NCI-H1092 treated with DMSO at 0.1 percent for 48 hours (cell line): ENCODE measurements at places on chromosomes 11 and 22.

DNA sequence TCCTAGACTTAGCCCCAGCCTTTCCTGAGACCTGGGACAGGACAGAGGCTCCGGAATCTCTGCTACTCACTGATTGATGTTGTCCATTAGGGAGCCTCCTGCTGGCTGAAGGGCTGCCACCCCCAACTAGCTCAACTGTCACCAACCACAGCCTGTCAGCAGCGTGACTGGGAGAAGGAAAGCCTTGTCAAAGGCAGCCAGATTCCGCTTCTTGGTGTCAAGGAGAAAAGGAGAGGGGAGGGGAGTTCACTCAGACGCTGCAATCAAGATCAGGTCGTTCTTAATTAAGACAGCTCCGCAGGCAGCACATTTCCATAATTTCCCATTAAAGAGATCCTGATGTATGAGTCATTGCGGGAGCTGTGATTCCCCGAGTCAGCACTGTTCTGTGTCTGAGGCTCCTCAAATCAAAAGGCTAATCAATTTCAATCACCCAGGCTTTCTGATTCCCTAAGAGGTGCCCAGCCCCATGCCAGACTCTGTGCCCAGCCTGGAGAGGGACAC, 152.8 kb upstream of the ZBED5 start:
- DNase-seq, result no peak

- no peak for DNase-seq
Observed at GRCh38 chr22:45502215-45503049, at the start of gene FBLN1. Gene FBLN1, plus strand, starts transcription at chr22:45502883. Its CDS starts 103 bp downstream, at chr22:45502986.

- no peak for DNase-seq
Observed at GRCh38 chr11:69461272-69461962, 20.0 kb upstream of the LINC01488 start.

GRCh38 chr11:14357881-14358728, 878 bp downstream of the RRAS2 start:
- DNase-seq, result peak; percentile 26

GRCh38 chr11:134665571-134666270, 253.7 kb upstream of the B3GAT1 start:
- no peak for DNase-seq

DNA sequence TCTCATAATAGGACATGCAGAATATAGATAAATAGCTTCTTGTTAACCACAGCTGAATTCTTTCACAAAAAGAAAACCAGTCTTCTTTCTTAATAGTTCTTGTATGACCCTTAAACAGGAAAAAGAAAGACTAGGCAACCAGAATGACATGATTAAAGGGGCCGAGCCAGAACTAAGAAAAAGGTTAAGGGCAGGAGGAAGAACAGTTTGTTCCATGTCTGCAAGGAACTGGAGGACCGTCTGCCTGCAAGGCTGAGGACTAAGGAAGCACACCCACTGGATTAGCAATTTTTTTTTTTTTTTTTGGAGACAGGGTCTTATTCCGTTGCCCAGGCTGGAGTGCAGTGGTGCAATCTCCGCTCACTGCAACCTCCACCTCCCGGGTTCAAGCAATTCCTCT, 26.0 kb upstream of the TMPRSS5 start:
- DNase-seq, result no peak

DNA sequence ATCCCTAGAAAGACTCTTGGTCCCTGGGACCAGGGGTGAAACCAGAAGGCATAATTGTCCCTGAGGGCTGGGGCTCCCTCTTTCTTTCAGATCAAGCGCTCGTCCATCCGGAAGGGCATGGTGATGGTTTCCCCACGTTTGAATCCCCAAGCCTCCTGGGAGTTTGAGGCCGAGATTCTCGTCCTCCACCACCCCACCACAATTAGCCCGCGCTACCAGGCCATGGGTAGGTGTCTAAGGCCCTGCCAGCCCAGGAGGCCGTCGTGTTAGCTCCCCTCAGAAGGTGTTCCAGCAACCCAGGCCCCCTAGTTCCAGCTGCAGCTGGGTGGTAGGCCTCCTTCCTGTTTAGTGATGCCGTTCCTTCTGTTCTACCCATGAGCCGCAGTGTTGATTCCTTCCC, 21.4 kb downstream of the GTPBP1 start:
- DNase-seq, result no peak

DNA sequence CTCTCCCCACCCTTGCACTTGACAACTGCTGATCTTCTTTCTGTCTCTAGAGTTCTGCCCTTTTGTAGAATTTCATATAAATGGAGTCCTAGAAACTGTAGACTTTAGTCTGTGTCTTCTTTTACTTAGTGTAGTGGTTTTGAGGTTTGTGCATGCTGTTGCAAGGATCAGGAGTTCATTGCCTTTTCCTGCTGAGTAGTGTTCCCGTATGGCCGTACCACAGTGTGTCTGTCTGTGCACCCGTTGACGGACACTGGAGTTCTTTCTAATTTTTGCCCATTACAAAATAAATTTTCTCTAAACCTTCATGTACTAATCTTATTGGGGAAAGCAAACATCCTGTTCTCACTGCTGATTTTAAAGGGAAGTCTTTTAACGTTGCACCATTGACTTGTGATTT, 138.1 kb downstream of the TBC1D22A start:
- DNase-seq, result no peak

- no peak for DNase-seq
Observed at GRCh38 chr11:2797741-2798361, 87.7 kb downstream of the CDKN1C start.

DNA sequence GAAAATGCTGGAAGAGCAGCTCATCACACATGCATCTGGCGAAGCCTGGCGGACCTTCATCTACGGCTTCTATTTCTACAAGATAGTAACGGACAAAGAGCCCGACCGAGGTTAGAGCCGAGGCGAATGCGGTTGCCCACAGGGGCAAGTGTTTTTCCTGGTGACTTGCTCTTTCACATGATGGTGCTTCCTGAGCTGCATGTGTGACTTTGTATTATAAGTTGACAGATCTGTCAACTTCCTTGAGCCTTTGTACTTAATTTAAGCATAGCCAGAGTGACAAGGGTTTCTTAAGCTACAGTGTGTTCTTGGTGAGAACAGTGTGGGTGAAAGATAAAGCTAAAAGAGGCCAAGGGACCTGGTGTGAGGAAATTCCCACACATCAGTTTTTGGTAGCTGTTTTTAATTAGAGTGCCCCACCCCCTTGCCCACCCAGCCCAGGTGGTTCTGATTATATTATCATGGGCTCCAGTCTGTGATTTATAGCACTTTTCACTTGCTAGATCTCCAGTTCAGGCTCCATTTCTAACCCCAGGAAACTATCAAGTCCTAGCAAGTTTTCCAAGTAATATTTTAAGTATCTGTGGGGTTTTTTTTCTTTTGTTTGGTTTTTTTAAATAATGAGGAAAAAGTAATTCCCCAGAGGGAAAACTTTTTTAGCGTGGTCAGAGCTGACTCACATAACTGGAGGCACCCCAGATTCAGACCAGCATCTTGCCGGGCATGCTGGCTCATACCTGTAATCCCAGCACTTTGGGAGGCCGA, 68.0 kb upstream of the YWHAH start:
- DNase-seq, result no peak

- DNase-seq, result no peak
Observed at GRCh38 chr11:95723361-95723942, 66.1 kb downstream of the FAM76B start.

GRCh38 chr11:42315267-42315666, 855.8 kb upstream of the LRRC4C start:
- no peak for DNase-seq

GRCh38 chr11:111697933-111698371, 68.2 kb downstream of the PPP2R1B start:
- no peak for DNase-seq

DNA sequence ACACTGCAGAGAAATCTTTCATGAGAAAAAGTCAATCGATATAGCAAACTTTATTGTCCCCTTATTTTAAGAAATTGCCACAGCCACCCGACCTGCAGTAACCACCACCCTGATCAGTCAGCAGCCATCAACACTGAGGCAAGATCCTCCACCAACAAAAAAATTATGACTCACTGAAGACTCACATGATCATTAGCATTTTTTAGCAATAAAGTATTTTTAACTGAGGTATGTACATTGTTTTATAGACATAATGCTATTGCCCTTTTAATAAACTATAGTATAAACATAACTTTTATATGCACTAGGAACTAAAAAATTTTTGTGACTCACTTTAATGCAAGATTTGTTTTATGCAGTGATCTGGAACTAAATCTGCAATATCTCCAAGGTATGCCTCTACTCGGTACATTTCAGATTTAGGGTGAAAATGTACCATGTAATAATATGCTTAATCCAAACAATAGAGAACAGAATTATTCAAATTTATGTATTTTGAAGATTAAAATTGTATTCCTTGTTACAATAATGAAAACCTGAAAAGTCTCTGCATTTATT, 79.2 kb upstream of the CEP126 start:
- DNase-seq, result no peak

- DNase-seq, result no peak
Observed at GRCh38 chr22:32103658-32104315, 55.3 kb downstream of the C22orf42 start.

DNA sequence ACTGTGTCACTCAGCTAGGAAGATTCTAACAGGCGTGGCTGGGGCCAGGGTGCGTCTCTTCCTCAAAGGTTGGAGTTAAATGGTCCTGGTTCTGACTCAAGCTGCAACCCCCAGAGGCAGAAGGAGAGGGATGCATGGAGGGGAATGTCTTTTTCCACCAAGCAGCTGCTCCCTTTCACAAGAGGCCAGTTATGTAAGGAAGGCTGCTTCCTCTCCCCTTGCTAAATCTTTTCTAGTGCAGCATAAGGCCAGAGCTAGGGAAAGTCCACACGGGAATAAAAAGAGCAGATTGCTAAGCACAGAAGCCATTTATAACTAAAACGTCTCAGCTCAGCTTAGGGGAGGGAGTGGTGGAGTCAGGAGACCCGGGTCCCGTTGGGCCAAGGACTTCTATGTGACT, 10.0 kb downstream of the PVALB start:
- no peak for DNase-seq

DNA sequence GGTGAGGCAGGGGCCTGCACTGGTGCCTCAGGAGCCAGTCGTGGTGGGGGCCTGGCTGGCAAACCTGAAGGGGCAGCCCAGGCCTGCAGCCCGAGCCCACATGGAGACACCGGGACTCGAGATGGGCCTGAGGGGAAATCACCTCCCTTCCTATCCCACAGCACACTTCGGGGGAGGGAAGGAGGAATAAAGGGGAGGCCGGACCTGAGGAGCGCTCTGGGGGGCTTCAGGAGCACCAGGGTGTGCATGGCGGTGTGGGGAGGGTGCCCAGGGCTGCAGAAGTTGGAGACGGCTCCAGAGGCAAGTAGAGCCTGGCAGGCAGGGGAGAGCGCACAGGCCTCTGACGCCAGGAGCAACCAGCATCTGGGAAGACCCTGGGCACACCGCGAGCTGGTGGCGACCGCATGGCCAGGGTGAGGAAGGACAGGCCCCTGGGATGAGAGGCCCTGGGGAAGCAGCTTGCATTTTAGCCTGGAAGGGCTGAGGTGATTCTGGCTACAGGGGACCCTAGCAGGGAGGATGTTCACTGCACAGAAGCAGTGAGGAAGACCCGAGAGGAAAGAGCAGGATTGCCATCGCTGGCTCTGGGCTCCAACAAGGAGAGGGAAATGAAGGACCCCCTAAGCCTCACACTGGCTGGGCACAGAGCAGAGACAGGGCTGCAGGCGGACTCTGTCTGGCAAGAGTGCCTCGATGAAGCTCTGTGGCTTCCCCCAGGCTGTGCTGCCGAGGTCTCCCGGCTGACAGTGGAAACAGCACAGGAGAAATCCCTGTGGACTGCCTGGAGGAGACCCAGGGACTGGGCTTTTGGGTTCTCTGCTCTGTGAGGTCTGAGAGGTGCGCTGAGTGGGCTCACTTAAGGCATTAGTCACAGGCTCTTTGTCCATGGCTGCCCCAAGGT, 457.7 kb downstream of the BRD1 start:
- no peak for DNase-seq

DNA sequence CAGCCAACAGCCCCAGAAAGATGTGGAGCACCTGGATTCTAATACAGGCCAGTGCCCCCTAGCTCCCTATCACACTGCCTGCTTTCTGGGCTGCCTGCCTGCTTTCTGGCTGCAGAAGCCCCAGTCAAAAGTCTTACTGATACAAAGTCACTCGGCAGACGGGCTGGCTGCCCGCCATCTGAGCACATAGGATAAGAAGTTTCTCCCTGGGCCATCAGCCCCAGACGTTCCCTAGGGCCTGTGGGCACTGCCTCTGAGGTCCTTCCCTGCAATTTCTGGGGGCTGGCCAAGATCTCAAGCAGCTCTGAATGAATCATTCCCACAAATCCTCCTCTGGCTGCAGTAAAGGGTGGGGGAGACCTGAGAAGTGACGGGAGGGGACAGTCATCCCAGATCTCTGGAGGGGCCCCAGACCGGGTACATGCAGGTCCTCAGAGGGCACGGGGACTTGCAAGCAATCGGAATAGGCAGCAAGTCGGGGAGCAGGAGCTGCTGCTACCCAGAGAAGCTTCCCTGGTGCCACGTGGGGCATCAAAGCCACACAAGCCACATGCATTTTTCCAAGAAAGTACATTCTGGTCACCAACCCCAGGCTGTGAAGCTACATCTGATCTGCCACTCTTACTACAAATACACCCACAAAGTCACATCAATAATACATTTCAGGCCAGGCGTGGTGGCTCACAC, 4.7 kb downstream of the TPST2 start:
- DNase-seq, result no peak

DNA sequence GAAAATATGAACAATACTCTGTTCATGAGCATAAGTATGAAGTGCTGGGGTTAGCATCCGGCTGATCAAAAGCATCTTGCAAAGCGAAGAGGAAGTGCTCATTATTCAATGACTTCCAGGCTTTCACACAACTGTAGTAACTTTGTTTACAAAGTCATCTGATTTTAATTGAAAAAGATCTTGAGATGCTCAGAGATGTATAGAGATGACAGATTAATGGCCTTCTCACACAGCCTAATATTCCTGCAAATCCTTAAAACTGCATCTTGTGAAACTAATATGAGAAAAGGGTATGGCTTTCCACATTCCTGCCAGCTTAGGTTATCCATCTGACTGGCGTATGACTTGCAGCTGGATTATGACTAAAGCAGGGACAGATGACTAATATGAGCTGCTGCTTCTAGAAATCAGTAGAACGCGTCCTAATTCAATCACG, 125.4 kb downstream of the CASP12 start:
- no peak for DNase-seq

- no peak for DNase-seq
Observed at GRCh38 chr11:44761551-44761961, 34.8 kb downstream of the TSPAN18 start.

DNA sequence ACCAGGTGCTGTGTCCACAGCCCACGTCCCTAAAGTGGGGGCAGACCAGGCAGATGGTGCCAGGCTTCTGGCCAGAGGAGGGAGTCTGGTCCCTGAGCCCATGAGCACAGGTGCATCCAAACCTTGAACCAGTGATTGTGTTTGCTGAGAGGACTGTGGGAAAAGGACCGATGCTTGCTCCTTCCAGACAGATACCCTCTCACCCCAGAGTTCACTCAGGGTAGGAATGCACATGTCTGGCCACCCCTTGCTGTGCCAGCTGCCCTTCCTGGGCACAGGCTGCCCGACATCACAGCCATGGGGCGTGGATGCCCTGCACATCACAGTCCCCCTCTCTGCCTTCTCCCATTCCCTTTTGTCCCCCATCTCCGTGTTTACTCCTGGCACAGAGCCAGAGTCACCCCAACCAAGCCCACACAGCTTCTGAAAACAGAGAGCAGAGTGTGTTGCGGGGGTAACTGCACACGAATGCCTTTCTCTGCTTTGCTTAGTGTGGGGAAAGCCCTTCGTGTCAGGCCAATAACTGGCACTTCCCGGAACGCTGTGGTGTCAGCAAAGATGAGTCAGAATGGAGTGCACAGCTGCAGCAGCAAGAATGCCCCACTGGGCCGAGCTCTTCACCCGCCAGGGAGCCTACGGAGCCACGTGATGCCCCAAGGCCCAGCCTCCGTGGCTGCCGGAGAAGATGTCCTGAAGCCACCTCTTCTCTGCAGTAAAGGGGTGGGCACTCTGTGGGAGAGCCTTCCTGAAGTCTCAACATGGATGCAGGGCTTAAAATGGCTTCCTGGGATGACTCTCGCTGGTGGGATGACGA, 7.6 kb downstream of the CARS1 start:
- DNase-seq, result peak; percentile 47
